ENCODE measurements at places on chromosomes 11 and 22.

GRCh38 chr11:102763440-102763839, 17.0 kb downstream of the MMP10 start:
- no peak for DNase-seq

- no peak for DNase-seq
Observed at GRCh38 chr22:46069521-46070214, 80.7 kb upstream of the PPARA start.

DNA sequence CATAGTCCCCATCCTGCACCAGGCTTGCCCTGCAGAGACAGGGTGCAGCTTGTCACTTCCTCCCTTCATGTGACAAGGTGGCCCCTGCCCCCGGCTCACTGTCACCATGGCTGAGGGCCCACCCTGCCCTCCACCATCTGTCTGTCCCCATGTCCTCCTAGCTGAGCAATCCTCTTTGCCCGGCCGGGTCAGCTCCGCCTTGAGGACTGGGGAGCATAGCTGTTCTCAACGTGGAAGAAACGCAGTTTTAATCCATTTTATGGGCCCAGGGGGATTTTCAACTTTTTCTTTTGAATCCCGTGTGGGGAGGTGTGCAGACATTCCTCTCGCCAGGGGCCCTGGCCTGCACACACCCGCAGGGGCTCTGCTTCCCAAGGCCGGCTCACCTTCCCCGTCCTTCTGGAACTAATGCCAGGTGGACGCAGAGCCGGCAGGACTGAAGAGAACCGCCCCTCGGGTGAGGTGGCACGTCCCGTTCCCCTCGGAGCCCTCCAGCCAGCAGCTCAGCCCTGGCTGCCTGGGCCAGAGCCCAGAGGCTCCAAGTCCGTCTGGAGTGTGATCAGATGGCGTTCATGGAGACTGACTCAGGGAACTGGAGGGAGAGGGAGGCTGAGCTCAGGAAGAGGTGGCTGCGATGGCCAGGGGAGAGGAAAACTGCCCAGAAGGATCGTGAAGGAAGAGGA, 1108.7 kb downstream of the BRD1 start:
- no peak for DNase-seq

DNA sequence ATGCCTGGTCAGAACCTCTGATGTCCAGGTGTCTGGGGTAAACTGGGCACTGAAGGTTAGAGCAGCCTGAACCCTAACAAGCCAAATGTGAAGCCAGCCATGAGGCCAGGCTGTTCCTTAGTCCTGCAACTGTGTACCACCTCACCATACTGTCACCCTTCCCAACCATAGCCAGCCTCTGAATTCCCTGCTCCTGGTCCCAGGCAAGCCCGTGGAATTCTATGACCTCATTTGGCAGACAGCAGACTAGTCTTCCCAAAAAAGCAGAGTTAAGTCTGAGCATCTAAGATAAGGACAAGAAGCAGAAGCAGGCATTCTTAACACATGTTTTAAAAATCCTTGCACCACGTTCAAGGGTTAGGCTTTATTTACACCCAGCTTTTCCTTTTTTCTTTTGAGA, 134.8 kb downstream of the C11orf58 start:
- no peak for DNase-seq

- DNase-seq, result no peak
Observed at GRCh38 chr11:77082838-77083565, 16.2 kb downstream of the CAPN5 start.

DNA sequence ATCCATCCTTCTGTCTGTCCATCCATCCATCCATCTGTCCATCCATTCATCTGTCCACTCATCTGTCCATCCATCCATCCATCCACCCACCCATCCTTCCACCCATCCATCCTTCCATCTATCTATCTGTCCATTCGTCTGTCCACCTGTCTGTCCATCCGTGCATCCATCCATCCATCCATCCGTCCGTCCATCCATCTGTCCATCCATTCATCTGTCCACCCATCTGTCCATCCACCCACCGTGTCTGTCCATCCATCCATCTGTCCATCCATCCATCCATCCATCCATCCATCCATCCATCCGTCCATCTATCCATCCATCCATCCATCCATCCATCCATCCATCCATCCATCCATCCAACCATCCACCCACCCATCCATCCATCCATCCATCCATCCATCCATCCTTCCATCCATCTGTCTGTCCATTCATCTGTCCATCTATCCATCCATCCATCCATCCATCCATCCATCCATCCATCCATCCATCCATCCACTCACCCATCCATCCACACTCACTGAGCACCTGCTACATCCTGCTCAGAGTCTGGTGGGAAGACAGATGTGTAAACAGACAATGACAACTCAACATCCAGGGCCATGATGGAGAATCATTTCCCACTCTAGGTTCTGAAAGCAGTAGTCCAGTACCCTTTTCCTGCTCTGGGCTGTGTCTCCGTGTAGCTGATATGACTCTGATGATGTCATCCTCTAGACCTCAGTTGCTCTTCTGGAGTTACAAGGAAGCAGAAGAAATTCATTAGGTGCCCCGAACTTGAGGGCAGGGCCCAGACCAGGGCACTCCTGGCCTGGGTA, 30.8 kb upstream of the MYEOV start:
- DNase-seq, result no peak

DNA sequence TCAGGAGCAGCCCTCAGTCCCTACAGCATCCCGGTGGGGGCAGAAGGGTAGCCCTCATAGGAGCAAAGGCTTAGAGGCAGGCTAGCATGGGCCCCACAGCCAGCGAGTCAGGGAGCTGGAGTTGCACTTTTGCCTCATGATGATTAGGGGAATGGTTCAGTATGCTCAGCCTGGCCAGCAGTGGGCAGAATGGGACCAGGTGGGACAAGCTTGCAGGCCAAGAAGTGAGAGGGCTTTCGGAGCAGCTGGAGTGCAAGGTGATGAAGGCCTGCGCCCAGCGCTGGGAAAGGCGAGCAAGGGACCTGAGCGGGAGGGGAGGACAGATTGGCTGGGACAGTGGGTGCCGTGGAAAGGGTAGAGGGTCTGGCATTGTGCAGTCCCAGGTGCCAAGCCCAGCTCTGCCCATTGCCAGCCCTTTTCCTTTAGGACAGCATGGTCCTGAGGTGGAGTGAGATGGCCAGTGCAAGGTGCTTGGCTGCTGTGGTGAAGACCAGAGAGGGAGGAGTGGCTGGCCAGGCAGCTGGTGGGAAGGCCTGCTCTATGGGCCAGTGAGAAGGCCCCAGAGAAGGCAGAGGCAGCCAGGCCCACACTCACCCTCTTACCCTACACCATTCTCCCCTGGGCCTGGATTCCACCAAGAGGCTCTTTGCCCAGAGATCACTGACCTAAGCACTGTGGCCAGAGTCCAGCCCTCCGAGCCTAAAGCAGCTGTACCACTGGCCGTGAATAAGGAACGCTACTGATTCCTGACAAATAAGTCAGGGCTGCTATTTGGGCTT, 47.9 kb upstream of the SUSD2 start:
- no peak for DNase-seq

GRCh38 chr11:65639623-65640482, 2.0 kb downstream of the SIPA1 start:
- peak; percentile 77 for DNase-seq

GRCh38 chr22:28891156-28891733, 7.9 kb downstream of the ZNRF3 start:
- DNase-seq, result no peak

DNA sequence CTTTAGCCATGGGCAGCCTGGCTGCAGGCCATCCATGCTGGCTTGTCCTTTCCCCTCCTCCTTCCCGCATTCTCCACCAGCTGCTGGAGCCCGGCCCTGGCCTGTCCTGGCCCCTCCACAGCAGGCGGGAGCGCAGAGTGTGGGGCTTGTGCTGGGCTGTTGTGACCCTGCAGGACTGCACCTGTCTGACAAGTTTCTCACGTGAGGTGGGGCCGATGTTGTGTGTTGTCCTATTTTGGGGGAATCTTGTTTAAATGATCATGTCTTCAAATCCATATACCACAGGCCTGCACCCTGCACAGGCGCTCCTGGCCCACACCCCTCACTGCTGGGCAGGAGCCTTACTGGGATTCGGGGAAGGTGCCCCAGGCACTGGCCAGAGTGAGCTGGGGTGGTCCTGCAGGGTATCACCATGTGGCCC, 30.4 kb downstream of the TBC1D22A start:
- DNase-seq, result no peak

GRCh38 chr11:7548659-7549274, 35.0 kb downstream of the PPFIBP2 start:
- DNase-seq, result no peak

GRCh38 chr22:41411021-41411851, 29.5 kb downstream of the TEF start:
- DNase-seq, result no peak

- DNase-seq, result no peak
Observed at GRCh38 chr22:25360891-25361645, 141.6 kb downstream of the CRYBB2 start.

DNA sequence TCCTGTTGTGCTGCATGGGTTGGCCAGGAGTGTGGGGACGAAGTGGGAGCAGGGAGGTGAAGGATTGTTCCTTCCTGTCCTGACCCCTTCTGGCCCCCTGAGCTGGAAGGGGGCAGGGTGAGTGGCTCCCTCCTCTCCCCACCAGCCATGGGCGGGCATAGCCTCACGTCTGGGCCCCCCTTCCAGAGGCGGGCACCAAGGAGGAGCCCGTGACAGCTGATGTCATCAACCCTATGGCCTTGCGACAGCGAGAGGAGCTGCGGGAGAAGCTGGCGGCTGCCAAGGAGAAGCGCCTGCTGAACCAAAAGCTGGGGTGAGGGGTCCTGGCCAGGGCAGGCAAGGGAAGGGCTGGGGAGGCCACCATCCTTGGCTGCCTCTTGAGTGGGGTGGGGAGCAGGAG, 3.4 kb downstream of the SART1 start:
- no peak for DNase-seq

DNA sequence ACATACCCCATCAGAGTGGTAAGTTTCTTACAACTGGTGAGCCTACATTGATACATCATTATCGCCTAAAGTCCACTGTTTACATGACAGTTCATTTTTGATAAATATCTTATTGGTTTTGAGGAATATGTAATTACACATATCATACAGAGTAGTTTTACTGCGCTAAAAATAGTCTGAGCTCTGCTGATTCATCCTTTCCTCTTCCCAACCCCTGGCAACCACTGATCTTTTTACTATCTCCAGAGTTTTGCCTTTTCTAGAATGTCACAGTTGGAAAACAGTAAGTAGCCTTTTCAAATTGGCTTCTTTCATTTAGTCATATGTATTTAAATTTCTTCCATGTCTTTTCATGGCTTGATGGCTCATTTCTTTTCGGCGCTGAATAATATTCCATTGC, 112.8 kb downstream of the LARGE1 start:
- DNase-seq, result no peak

- DNase-seq, result no peak
Observed at GRCh38 chr22:25837288-25837900, 95.4 kb downstream of the MYO18B start.

DNA sequence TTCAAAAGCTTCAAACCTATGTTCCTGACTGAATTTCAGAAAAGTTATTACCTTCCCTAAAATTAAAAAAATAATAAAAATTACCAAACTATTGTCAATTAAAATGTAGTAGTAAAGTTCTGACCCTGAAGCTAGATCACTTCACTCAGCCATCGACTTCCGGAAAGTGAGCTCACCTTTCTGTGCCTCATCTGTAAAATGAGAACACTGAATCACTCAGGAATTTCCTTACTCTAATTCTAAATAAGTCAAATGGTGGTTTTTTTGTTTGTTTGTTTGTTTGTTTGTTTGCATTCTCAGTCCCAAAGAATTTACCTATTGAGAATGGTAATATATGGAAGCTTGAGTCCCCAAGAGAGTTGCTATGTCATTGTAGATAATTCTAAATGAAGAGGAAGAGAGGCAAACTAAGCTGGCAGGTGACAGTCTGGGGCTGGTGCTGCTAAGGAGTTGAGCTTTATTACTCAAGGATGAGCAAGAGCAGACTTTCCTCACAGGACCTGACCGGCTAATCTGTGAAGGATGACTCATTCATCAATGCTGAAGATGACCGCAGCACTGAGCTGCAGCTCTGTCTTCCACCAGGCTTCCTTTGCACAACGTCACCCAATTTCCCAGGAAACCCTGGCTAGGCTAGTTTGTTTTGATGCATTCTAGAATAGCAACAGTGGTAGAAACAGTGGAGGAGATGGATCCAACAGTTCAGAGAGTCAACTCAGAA, 248.8 kb downstream of the RAB38 start:
- DNase-seq, result no peak

DNA sequence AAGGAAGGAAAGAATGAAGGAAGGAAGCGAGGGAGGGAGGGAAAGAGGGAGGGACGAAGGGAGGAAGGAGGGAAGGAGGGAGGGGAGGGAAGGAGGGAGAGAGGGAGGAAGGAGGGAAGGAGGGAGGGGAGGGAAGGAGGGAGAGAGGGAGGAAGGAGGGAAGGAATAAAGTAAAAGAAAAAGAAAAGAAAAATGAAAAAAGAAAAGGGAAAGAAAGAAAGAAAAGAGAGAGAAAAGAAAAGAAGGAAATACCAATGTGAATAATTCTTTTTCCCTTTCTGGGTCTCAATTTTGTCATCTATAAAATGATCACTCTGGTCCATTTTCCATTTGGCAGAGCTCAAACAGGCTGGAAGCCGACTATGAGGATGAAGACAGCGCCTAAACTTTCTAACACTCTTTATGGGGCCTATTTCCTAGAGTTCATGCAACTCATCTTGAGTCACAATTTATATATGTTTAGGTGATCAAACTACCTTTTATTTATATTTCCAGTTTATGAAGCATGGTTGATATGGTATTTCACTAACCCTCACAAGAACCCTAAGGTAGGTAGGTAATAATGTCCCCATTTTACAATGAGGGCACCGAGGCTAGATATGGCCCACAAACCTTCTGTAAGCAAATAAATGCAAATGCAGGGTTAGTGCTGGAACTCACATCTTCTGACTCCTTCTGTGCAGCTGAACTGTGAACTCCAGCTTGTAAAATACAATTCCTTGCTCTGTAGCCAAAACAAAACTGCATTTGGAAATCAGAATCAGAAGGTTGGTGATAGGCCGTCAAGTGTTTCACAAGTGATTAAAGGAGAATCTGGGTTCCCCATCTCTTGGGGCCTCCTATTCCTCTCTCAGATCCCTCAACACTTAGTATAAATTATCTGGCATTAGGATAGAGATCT, 434.3 kb downstream of the ETS1 start:
- no peak for DNase-seq

GRCh38 chr11:46090375-46090774, 30.9 kb downstream of the PHF21A start:
- no peak for DNase-seq

GRCh38 chr11:3707176-3707575, 36.0 kb upstream of the CHRNA10 start:
- DNase-seq, result no peak

GRCh38 chr11:46710821-46711269, 8.2 kb upstream of the F2 start:
- DNase-seq, result no peak

DNA sequence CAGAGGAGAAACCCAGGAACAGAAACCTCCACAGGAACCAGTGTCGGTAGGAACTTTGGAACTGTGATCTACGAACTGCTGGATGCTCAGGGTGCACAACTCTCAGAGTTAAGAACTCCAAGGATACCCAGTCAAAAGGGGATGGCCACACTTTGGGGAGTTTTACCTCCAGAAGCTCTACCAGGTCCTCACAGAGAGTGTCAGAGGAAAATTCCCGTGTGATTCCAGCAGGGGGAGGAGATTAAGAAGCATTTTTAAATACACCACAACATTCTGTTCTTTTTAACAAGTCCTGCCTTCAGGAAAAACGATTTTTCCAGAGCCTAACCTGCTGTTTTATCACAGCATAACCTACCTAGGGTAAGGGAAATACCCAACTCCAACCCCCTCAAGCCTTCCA, 104.0 kb downstream of the SOX6 start:
- DNase-seq, result no peak

Measured in GM12864 (cell line).